Urothelium cell line (cell line): ENCODE measurements at places on chromosomes 2 and 18.

- no peak for DNase-seq
Observed at GRCh38 chr2:75710220-75710576, 517 bp downstream of the GCFC2 start.

- peak; percentile 74 for DNase-seq
Observed at GRCh38 chr2:96549967-96550786, 13.6 kb downstream of the ARID5A start.

- DNase-seq, result no peak
Observed at GRCh38 chr2:216133397-216133796, 24.2 kb downstream of the XRCC5 start.

DNA sequence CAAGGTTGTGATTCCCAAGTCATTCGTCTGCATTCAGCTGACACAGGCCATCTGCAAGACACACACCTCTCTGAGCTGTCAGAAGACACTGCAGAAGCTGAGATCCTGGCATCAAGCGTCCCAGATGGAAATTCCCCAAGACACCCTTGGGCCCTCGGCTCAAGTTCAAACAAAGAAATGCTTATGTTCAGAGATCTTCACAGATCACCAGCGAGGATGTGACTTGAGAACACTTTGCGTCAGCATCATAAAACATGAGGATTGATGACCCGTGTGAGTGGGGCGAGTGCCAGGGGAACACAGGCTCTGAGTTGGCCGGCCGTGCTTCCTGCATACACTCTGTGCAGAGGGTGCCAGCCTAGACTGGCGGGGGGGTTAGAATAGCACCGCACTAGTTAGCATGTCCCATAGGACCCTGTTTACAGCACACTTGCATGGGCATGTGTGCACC, 36.8 kb downstream of the KCNIP3 start:
- DNase-seq, result peak; percentile 84

DNA sequence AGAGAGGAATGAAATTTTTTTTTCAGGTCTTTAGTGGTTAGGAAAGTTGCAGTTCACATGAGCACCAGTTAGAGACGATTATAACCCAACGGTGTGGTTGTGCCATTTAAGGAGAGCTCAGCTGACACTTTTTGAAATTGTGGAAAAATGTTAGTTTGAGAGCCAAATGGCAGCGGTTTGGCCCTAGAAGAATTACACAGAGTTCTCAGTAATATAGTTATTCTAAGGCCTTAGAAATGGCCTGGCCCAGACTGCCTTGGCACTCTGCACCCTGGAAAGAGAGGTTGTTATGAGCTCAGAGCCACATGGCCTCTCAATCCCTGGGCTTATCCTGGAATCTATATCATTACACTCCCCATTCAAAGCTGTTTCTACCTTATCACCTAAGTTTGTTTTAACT, 117.4 kb downstream of the RHBDD1 start:
- DNase-seq, result no peak

- DNase-seq, result no peak
Observed at GRCh38 chr2:47359375-47359868, 43.5 kb upstream of the MSH2 start.

DNA sequence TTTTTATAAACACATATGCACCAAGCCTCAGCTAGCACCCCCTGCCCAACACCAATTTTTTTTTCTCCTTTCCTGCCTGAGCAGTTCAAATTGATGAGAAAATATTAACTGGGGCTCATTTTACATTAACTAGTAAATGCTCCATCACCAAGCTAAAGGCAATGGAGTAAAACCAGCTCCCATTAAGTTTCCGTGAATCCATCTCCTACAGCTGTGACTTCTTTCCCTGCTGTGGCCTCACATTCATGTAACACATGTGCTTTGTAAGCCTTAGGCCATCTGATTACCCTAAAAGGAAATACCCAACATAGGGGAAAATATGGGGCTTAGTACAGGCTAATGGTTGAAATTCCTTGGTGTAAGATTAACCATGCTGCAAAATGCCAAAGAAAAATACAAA, 60.8 kb downstream of the DNER start:
- DNase-seq, result no peak

- DNase-seq, result peak; percentile 79
Observed at GRCh38 chr2:46179037-46179621, 118.1 kb upstream of the EPAS1 start.

DNA sequence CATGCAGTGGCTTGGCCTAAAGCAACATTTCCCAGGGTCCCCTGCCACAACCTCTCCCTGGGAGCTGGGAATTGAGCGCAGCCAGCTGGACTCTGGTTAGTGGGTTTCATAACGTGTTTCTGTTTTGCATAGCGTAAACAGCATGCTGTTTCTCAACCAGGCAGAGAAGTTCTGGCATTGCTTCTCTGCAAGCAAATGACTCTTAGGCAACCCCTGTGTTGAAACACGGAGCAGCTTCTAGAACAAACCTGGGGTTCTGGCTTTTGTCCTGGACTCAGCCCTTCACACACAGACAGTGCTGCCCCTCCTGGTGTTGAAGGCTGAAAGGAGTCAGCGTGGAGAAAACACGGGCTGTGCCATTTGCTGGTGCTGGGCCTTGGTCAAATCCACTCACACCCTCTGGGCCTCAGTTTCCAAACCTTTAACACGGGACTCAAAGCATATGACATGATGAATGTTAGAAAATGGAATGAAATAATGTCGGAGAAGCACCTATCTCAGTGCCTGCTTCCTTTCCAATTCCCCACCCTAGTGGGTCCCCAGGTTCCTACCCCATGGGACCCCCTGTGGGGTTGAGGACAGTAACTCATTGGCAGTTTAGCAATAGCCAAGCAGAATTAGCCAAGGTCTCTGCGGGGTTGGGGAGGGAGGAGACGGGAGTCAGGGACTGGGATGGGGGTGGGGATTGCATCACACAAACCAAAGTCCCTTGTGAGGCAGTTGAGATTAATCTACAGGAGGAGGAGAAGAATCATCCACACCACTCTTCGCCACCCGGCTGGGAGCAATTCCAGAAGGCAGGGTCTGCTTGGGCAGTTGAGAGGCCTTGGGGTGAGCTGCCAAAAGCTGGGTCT, 30.2 kb upstream of the IL1R2 start:
- no peak for DNase-seq

DNA sequence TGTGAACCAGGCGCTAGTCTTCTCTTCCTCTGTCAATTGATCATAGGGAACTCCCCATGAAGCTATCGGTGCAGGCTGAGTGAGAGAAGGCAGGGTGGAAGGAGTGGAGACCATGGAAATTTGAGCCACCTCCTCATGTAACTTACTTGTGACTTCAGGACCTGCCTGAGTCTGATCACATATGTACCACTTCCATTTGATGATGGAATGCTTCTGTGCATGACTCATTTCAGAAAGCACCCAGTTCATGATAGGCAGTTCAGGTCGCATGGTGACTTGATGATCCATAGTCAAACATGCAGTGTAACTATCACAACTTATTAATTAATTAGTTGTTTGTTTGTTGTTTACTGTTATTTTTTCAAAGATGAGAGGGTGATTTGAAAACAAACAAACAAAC, 1296.7 kb downstream of the SUCLG1 start:
- DNase-seq, result no peak

- DNase-seq, result no peak
Observed at GRCh38 chr18:27600245-27600644, 415.1 kb upstream of the CHST9 start.

GRCh38 chr2:164141271-164141670, 405.5 kb upstream of the FIGN start:
- DNase-seq, result no peak

GRCh38 chr2:31402388-31402787, 12.2 kb downstream of the XDH start:
- no peak for DNase-seq

- peak; percentile 39 for DNase-seq
Observed at GRCh38 chr18:24014062-24014985, at the start of gene TTC39C. Gene TTC39C, plus strand, starts transcription at chr18:24014754. Its CDS starts 118 bp downstream, at chr18:24014872.

GRCh38 chr2:106885329-106885728, 638 bp downstream of the ST6GAL2 start:
- no peak for DNase-seq

DNA sequence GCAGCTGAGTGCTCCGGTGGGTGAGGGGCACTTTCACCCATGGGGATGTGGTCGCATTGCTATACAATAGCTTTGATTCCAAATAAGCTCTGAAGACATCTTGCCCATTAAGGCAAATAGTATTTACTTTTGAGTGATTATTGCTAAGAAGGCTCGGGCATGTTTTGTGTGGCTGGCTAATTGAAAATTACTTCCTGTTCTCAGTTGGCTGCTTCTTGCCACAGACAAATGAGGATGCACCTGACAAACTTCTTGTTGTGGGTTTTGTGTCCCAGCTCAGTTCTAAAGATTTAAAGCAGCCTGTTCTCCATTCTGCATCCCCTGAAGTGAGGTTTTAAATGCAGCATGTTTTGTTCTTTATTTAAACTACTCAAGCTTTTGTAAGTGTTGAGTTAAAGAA, 88.3 kb downstream of the KCNS3 start:
- no peak for DNase-seq

GRCh38 chr2:149021271-149021719, 17.2 kb upstream of the LYPD6B start:
- no peak for DNase-seq

DNA sequence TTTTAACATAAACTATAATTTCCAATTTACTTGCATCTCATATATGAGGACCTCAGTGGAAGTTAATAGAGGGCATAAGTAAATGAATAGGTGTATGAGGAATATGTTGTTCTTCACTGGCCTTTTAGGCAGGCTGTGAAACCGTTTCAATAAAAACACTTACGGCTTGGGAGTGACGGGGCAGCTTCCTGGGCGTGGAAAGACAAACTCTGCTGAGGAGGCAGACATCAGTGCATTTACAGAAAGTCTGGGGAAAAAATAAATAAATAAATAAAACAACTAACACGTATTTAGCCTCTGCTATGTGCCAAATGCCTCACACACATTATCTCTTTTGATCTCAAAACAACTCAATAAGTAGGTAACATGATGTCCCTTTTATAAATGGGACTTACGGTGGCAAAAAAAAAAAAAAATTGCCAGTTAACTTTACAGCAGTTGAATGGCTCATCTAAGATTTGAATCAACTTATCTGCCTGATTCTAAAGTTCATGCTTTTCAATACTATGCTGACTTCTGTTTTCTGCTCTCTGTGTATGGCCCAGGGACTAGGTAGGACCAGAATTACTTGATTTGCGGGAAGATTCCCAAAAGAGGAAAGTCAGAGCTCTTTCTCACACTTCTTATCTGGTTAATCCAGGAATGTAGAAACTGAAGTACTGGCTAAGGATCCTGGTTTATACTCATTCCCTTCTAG, 77.5 kb upstream of the LRATD1 start:
- DNase-seq, result no peak
